ENCODE measurements at places on chromosomes 6 and 20. TPM values are rescaled to one million over a fixed set of nuclear protein-coding genes. Genes with fewer than 3 reads are reported as not detected.

DNA sequence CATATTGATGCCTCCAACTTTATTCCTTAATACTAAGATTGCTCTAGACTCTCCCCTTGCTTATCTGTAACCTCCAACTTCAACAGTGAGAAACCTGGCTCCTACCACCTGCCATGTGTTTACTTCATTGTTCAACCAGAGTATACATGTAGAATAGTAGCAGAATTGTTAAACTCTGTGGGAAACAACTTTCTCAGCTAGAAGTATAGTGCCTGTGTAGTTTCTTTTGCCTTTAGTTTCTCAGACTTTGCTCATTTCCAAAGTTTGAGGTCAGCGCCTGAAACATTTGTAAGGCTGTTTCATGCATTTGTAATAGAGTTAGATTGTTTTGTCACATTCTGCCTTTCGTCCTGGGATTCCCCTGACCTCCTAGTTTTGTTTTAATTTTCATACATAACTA, 34.9 kb upstream of the HECA start:
- DNase-seq = no peak

- DNase-seq = peak; percentile 8
Observed at GRCh38 chr6:140538926-140539325, 1164.5 kb upstream of the CITED2 start.

- DNase-seq = peak; percentile 66
Observed at GRCh38 chr20:44471481-44471882, 4.2 kb upstream of the TTPAL start.

- DNase-seq = no peak
Observed at GRCh38 chr20:59765599-59766177, 161.3 kb downstream of the PHACTR3 start.

DNA sequence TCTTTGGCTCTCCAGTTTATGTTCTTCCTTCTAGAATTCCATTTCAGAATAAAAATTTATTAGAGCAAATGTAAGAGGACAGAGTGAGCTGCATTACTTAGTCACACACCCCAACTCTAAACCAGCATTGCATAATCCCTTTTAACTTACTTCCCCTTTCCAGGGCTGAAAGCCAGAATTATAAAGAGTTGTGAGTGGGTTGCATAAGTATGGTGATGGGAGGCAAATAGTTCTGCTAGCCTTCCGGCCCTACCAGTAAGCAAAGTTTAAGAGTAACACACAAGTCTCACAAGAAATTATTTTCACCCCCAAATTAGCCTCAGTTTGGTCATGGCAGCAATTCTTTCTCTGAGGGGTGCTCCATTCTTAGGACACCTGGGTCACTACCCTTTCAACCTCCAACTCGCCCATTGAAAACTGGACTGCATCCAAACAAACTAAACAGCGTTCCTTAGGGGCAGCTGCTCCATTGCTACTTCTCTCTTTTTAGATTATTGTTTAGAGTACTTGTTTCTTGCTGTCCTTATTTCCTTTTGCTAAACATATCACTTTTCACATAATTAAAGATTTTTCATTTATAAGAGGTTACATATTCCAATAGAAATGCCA, 1.6 kb downstream of the KIAA0408 start:
- peak; percentile 89 for DNase-seq

GRCh38 chr6:138570725-138571029, 71.4 kb upstream of the NHSL1 start:
- peak; percentile 52 for DNase-seq

DNA sequence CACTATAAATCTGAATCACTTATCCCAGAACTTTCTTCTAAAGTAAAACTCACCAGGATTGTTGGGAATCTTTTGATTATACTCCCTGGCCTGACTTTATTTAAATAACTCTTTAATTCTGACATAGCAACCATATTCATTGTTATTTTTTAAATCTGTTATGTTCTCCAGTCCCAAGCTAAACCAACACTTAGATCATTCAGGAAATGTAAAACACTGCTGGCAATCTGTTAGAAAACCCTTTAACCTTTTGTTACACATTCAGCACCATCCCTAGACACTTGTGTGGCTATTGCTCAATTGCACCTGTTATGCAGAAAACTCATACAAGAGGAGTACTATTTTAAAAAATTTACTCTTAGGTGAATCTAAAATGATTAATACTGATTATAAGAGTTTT, 101.8 kb upstream of the NHSL1 start:
- DNase-seq = no peak

GRCh38 chr6:128464790-128465189, 55.6 kb downstream of the PTPRK start:
- DNase-seq = peak; percentile 12

GRCh38 chr6:166333172-166333995, 9.0 kb downstream of the SFT2D1 start:
- DNase-seq = no peak

DNA sequence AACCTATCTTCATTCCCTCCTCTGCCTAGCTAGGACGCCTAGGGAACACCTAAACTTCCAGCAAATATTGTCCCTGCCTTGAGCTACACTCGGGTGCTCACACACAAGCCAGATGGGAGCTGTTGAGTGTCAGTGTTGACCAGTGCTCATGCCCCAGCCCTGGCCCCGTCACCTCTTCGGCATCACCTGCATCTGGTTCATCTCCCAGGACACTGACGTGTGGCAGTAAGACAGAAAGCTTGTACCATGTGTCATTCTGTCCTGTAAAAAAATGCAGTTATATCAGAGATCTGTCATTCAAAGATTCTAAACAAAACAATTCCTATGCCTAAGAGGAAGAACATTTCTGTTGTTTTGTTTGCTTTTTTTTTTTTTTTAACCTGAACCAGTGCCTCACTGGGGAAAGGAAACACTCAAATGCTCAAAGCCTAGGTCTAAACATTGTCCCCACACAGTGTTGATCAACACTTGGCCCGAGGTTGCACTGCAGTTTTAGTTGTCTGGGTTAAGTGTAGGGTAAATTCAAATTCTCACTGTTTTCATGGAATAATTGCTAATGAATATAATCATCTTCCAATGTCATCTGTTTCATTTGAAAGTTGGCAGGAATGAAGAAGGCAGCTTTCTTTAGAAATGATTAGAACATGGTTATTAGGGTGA, 102.7 kb upstream of the SASH1 start:
- peak; percentile 43 for DNase-seq

DNA sequence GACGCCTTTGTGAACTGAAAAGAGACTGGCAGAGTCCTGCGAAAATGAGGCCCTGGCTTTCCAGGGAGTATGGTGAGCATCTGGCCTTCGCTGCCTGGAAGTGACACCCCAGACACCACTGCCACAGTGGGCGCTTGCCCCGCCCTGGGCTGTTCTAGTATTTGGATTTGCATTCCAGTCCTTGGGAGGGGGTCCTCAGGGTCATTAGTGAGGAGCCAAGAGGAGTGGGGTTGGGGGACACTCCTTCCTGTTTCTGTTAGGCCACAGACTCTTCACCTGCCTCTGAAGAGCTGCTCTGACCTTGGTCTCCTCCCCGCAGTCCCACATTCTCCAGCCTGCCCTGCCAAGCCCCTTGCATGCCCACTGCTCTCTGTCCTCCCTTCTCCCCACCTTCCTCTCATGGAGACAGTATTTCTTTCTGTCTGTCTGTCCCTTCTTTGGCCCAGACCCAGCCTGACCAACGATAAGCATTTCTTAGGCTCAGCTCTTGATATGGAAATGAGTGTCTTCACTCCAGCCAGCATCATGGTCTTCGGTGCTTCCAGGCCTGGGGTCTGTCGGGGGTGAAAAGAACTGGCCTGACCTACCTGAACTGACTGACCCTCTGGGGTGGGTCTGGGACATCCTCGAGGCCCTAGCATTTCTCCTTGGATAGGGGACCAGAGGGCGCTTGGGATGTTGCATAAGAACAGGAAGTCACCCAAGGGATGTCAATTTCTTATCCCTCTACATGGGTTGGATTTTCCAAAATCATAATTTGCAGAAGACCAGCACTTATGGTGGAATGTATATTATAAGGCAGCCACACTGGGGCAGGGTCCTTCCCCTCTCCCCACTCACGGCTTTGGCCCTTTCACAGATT, 19.4 kb downstream of the SLC9A8 start:
- DNase-seq = no peak

GRCh38 chr6:36028088-36028876, 674 bp downstream of the MAPK14 start:
- peak; percentile 12 for DNase-seq

DNA sequence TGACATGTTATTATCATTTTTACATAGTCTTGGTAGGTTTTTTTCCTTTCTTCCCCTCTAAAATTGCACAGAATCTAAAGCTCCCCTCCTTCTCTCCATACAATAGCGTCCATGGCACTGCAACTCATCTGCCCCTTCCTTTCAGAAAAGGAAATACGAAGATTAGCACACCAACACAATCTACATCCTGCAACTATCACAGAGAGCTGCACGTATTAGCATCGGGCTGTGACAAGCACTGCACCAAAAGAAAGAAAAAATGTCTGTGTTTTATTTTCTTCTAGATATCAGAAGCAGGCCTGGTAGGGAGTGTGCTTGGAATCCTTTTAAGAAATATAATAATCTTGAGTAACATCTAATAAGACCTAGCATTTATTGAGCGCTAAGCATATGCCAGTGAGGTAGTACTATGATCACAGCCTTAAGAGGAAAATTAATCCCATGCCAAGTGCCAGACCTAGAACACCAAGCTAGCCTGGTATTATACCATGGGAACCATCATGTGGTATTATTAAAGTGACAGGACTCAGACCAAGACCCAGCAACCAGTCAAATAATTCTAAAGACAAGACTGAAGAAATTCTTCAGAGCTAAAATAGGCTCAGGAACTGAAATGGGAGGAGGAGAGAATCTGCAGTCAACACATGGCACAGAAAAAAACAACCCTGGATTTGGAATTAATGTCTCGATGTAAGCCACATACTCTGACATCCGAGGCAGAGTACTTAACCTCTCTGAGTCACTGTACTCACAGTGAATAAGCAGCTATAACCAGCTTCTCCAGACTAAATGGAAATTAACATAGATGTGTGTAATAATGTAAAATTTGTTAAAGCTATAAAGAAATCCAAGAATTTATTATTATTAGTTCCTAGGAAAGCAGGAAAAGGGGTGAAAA, 124.3 kb downstream of the IPCEF1 start:
- no peak for DNase-seq

DNA sequence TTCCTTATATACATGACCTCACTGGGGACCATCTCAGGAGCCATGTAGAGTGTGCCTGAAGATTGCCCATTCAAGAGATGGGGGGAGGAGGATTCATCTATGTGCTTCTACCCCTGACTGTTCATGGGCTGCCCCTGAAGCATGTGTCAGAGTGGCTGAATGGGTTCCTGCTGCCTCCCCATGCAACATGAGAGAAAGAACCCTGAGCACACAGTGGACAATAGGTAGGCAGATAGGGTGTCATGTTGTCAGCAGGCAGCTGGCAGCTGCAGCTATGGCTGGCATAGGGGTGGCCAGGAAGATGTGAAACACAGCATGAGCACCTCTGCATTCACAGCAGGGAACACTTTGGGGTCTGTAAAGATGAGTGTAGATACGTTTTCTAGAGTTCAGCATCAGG, 208.4 kb upstream of the CNR1 start:
- no peak for DNase-seq

DNA sequence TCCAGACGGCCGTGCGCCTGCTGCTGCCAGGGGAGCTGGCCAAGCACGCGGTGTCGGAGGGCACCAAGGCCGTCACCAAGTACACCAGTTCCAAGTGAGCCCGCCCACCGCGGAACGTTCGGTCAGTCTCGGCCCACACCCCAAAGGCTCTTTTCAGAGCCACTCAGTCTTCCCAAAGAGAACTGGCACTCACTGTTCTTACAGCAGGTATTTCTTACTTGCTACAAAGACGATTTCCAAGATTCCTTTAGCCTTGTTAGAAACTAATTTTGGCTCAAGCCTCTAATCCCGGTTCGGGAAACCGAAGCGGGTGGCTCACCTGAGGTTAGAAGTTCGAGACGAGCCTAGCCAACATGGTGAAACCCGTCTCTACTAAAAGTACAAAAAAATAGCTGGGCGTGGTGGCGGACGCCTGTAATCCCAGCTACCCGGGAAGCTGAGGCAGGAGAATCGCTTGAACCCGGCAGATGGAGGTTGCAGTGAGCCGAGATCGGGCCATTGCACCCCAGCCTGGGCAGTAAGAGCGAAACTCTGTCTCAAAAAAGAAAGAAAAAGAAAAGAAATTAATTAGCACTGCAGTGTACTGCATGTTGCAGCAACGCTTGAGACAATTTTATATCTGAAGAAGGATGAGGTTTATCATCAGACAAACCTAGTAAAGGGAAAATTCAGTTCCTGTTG, 73.1 kb downstream of the OR2B2 start:
- DNase-seq = peak; percentile 47

- DNase-seq = no peak
Observed at GRCh38 chr6:39493174-39493573, 170.7 kb upstream of the KCNK16 start.

GRCh38 chr6:7252390-7252789, 60.6 kb downstream of the SSR1 start:
- DNase-seq = no peak

- DNase-seq = peak; percentile 90
Observed at GRCh38 chr6:154653853-154654252, 79.4 kb upstream of the SCAF8 start.

- DNase-seq = peak; percentile 56
Observed at GRCh38 chr6:56798163-56798562, 155.5 kb upstream of the DST start.

- DNase-seq = no peak
Observed at GRCh38 chr6:36633370-36633769, 39.2 kb downstream of the SRSF3 start.

GRCh38 chr6:134119486-134119885, 67.1 kb upstream of the SLC2A12 start:
- no peak for DNase-seq

- peak; percentile 79 for DNase-seq
Observed at GRCh38 chr20:35145141-35145564, 2.0 kb downstream of the EDEM2 start.

DNA sequence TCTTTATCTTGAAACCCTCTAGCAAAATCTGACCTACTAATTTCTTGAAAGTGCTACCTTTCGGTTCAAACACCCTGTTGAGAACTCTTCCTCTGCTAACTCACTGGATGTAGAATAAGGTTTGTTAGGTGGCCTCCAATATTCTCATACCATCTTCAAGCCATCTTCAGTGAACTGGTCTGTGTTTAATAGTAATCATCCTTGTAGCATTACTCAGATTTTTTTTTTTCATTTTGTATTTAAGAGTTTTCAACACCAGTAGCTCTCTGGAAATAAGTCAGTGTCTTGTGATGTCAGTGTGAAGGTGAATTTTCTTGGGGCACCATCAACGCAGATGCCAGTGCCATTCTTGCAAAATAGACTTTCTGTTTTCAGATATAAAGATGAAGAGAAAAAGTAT, 140.6 kb upstream of the AHI1 start:
- no peak for DNase-seq

The TFAP2C gene
- total RNA-seq = 0.08 TPM

The DEFB132 gene
- not detected for total RNA-seq

The TBX18 gene
- 27.1 TPM for total RNA-seq

The GLP1R gene
- not detected for total RNA-seq

The SERAC1 gene
- total RNA-seq = 11.2 TPM

The PNPLA1 gene
- not detected for total RNA-seq

The SLC22A1 gene
- total RNA-seq = 0.09 TPM

The NUDT3 gene
- 24.4 TPM for total RNA-seq

The LY6G5C gene
- total RNA-seq = 1.1 TPM

The KIAA0408 gene
- total RNA-seq = 12.8 TPM

The PNLDC1 gene
- total RNA-seq = not detected

The MATN4 gene
- total RNA-seq = not detected

The SIRT5 gene
- total RNA-seq = 4.9 TPM
